ENCODE measurements at places on chromosomes 12 and 14. TPM values are rescaled to one million over a fixed set of nuclear protein-coding genes. Genes with fewer than 3 reads are reported as not detected.

GRCh38 chr12:26711569-26711968 is 121.4 kb downstream of the ITPR2 start:
- no peak for DNase-seq

GRCh38 chr12:53461059-53461458 is 9.2 kb downstream of the PCBP2 start:
- no peak for DNase-seq

- DNase-seq = no peak
Observed at GRCh38 chr14:104212206-104213095, 74.1 kb downstream of the KIF26A start.

- DNase-seq = no peak
Observed at GRCh38 chr14:60634153-60634552, 15.1 kb downstream of the SIX1 start.

- no peak for DNase-seq
Observed at GRCh38 chr14:92599811-92600210, 86.2 kb downstream of the RIN3 start.

- no peak for DNase-seq
Observed at GRCh38 chr12:92871116-92871515, 58.0 kb downstream of the EEA1 start.

DNA sequence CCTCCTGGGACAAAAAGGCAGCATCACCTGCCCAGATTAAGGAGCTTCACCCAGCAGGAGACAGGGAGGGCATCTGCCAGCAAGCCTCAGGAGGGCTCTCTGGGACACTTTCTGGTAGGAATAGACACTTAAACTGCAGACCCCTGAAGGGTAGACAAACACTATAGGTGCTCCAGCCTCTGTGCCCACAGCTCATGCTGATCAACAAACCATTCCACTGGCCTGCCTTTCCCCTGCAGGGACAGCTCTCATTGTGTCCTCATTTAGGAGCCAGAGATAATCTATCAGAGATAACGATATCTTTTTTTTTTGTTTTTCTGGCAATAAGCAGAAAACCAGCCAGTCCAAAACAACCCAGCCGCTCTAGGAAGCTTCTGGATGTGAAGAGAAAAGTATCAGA is 251.8 kb upstream of the CCDC196 start:
- no peak for DNase-seq

- DNase-seq = no peak
Observed at GRCh38 chr12:2550561-2551411, 244.0 kb upstream of the FKBP4 start.

GRCh38 chr12:31931796-31932715 is 27.2 kb upstream of the RESF1 start:
- DNase-seq = no peak

- DNase-seq = no peak
Observed at GRCh38 chr12:75813072-75813471, 218.5 kb downstream of the PHLDA1 start.

DNA sequence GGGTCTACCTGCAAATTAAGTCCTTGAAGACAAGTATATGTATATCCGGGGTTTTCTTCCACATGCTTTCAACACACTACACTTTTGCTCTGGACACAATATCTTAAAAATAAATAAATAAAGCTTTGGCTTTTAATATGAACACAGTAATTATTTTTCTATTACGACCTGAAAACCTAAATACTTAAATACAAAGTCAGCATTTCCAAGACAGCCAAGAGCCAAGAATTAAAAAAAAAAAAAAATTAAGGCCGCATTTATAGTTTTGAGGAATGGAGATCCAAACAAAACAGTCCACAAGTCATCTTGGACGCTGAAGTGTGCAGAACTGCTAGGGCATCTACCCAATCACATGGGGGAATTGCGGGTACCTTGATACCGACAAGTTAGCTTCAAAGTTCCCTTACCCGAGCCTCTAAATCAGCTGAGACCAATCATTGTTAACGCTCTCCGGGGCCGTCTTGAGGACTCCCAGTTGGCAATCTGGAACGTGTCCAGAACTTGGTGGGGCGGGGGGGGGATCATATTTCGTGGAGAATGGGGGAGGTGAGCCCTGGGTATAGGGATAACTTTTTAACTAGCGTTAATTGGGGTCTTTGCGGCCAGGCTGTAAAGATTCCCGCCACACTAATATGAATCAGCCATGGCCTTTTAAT is 731 bp upstream of the PCNX4 start:
- no peak for DNase-seq

DNA sequence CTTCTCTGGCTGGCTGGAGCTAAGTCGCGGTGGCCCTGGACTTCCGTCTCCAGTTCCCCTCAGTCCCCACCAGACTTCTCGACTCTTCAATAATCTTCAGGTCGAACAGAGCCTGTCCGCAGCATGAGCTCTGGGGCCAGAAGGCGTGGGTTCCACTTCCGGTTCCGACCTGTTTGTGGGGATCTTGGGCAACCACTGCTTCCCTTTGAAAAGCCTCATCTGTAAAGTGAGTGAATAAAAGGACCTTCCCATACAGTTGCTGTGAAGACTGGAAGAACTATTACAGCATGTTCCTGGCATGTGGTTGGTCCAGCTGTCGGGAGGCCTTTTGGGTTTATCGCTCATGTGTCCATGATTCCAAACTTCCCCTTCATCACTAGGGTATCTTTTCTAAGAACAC is 19.4 kb downstream of the ADGRD1 start:
- no peak for DNase-seq

The SYNDIG1L gene
- 0.10 TPM for polyA plus RNA-seq

The SVOP gene
- polyA plus RNA-seq = not detected

The LYZ gene
- polyA plus RNA-seq = 1,560 TPM

The ZDHHC22 gene
- polyA plus RNA-seq = not detected

The KERA gene
- not detected for polyA plus RNA-seq

The TDP1 gene
- polyA plus RNA-seq = 13.6 TPM

The HOXC13 gene
- not detected for polyA plus RNA-seq

The HVCN1 gene
- 0.88 TPM for polyA plus RNA-seq

The LIN7A gene
- polyA plus RNA-seq = 14.4 TPM
